Right renal pelvis (tissue), 4 donors: ENCODE measurements at places on chromosomes 16 and 17. TPM values are rescaled to one million over a fixed set of nuclear protein-coding genes. Genes with fewer than 3 reads are reported as not detected.

Gene NKD1
- polyA plus RNA-seq: 10.3 TPM

Gene CCL16
- 0.09 TPM for polyA plus RNA-seq

Gene CDH3
- 60.9 TPM for polyA plus RNA-seq

Gene C16orf89
- polyA plus RNA-seq: 5.5 TPM

Gene SOCS7
- polyA plus RNA-seq: 16.9 TPM

Gene ITGAD
- polyA plus RNA-seq: 0.29 TPM

Gene GDPD1
- polyA plus RNA-seq: 9.6 TPM

Gene TEX19
- not detected for polyA plus RNA-seq

Gene TMEM92
- polyA plus RNA-seq: 2.8 TPM

Gene TMEM235
- 0.05 TPM for polyA plus RNA-seq

Gene CCL5
- 1.00 TPM for polyA plus RNA-seq

Gene CDH1
- 98.3 TPM for polyA plus RNA-seq

Gene GLP2R
- 0.06 TPM for polyA plus RNA-seq

Gene SULT1A3
- polyA plus RNA-seq: 12.0 TPM

Gene SMIM36
- not detected for polyA plus RNA-seq

Gene CCL17
- polyA plus RNA-seq: not detected

Gene HOXB6
- polyA plus RNA-seq: 81.5 TPM

Gene LDHD
- polyA plus RNA-seq: 8.5 TPM

Gene KRTAP4-3
- not detected for polyA plus RNA-seq

Gene NACA2
- polyA plus RNA-seq: 2.0 TPM
